NCI-H510A treated with DMSO at 0.1 percent for 48 hours (cell line): ENCODE measurements at places on chromosomes 7 and 10.

GRCh38 chr10:92222603-92223262 lies 68.1 kb downstream of the CPEB3 start:
- DNase-seq, result no peak

DNA sequence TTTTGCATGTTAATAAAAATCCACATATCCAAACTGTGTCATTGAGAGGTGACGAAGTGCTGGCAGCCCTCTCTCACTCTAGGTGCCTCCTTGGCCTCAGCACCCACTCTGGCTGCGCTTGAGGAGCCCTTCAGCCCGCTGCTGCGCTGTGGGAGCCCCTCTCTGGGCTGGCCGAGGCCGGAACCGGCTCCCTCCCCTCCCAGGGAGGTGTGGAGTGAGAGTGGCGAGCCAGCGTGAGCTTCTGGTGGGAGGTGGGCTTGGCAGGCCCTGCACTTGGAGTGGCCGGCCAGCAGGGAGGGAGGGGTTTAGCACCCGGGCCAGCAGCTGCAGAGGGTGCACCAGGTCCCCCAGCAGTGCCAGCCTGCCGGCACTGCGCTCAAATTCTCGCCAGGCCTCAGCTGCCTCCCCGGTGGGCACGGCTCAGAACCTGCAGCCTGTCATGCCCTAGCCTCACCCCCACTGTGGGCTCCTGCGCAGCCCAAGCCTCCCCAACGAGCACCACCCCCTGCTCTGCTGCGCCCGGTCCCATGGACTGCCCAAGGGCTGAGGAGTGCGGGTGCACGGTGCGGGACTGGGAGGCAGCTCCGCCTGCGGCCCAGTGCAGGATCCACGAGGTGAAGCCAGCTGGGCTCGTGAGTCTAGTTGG lies 11.1 kb downstream of the YAE1 start:
- DNase-seq, result no peak

DNA sequence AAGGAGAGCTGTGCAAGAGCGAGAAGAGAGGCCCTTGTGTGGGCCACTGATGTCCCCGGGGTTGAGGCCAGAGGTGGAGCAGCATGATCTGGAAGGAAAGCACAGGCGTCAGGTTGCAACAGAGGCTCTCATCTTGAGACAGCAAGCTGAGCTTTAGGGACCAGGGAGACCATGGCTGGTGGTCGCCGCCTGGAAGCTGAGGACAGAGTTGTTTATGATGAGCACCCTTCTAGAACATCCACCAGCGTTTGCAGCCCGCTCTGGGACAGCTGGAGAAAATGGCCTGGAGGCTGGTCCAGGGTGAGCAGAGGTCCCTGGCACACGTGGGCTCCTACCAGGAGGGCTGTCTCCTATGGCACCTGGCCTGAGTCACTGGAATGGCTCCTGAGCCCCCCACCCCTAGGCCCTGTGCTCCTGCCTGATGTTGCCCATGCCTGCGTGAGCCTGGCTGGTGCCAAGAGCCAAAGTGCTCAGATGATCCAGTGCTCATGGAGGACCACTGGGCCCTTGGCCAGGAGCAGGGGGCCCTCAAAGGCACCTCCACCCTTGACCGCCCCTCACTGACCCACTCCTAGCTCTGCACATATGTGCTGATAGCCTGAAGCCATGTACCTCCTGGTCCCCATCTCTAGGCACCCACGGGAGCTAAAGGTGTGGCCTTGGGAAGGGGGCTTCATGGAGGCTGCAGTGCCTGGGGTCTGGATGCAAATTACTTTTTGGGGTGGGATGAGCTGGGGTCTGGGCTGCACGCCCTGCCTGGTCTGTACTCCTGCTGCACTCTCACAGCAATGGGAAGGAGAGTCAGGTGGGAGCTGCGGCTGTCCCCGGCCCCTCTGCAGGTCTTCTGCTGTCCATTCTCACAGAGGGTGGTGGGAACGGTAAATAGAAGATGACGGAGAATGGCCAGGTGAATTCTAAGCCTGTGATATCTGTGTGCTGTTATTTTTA lies 40.1 kb upstream of the RET start:
- no peak for DNase-seq

DNA sequence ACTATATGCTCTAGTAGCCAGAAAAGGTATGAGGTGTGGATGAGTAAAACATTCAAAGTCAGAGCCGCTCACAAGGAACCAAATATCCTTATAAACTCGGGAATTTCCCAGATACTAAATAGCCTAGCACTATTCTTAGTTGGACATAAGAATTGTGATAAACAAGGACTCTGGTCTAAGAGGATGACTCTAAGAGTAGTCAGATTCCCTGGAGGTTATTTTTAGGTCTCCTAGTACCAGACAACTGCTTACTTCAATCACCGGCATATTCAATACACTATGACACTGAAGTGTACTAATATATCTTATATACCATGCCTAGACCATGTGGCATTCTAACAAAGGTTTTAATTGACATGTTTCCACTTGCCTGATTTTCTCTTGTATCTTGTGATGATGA lies 56.5 kb downstream of the LMBR1 start:
- no peak for DNase-seq

DNA sequence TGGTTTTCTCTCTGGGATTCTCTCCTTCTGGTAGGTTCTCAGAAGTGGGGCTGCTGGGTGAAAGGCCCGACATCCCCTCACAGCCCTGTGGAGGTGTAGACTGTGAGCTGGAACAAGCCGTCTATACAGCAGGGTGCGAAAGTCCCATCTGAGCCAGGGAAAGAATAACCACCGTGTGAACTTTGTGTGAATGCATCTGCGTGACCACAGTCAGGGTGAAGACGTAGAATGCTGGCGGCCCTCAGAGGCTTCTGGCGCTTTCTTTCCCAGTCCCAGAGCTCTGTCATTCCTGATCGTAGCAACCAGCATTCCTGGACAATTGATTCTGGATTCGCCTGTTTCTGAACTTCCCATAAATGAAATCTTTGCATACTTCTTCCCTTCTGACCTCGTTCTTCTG lies 30.0 kb downstream of the ELFN1 start:
- DNase-seq, result no peak

- peak; percentile 24 for DNase-seq
Measured at GRCh38 chr10:71888623-71889387, 37.8 kb upstream of the PSAP start.

GRCh38 chr7:101542527-101543241 lies 86.4 kb downstream of the MYL10 start:
- DNase-seq, result peak; percentile 43

DNA sequence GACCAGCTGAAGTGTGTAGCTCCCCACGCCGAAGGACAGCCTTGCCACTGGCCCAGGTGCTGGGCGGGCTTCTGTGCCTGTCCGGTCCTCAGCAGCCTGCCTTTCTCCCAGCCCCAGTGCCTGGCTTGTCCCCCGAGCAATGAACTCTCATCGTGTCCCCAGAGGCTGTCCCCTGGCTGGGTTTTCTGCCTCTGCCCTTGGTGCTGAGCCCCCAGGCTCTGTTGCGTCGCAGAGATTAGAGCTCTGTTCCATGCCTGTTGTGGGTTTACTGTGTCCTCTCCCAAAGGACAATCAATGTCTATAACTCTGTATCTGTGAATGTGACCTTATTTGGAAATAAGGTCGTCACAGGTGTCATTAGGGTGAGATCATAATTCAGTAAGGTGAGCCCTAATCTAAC lies 226.1 kb upstream of the SHH start:
- no peak for DNase-seq

- DNase-seq, result no peak
Measured at GRCh38 chr7:130960208-130960988, 226.4 kb upstream of the KLF14 start.

- no peak for DNase-seq
Measured at GRCh38 chr7:134452419-134452838, 6.5 kb downstream of the AKR1B1 start.

DNA sequence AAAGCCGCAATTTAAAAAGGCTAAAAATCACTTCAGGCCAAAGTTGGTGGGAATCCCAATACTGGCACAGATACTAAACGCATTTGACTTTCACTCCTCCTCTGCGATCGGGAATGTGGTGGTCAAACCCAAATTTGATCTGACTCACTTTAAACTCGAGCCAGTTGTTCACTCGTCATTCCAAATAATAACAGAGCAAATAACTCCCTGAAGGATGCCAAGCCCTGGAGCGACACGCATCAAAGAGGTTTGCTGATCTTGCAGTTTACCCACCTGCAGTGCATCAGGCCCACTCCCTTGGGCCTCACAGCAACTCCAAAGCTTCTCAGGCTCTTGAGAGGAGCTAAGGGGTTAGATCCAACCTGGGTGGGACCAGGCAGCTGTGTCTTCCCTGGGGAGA lies 12.2 kb downstream of the PTN start:
- no peak for DNase-seq

- DNase-seq, result no peak
Measured at GRCh38 chr7:116697761-116698160, 25.8 kb downstream of the MET start.

GRCh38 chr7:36929791-36930190 lies 205.5 kb upstream of the AOAH start:
- DNase-seq, result no peak

DNA sequence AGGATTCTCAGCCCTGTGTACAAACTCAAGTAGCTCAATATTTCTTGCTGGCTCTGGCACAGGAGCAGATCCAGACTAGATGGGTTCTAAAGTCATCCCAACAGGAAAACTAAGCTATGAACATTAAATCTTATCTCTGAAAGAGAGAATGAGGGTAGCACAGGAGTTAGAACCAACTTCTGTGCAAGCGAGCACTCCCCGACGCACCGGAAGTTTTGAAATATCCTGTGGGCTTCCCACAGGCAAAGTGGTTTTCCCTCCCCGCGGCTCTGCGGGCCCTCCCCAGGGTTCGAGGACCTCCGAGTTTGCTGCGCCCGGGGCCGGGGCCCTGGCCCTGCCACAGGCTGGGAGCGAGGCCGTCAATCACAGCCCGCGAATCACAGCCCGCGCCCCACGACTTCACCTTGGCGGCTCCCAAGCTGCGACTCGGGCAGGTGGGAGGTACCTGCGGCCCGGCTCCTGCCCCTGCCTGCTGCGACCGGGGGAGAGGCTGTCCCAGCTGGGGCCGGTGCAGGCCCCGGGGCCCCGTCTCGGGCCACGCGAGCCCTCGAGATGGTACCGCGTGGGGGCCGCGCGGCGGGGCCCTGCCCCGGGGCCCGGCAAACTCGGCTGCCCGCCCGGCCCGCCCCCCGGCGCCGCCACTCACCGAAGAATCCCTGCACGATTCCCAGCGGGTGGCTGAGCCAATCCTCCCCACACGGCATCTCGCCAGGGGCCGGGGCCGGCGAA lies 598 bp downstream of the MCMBP start:
- peak; percentile 40 for DNase-seq

DNA sequence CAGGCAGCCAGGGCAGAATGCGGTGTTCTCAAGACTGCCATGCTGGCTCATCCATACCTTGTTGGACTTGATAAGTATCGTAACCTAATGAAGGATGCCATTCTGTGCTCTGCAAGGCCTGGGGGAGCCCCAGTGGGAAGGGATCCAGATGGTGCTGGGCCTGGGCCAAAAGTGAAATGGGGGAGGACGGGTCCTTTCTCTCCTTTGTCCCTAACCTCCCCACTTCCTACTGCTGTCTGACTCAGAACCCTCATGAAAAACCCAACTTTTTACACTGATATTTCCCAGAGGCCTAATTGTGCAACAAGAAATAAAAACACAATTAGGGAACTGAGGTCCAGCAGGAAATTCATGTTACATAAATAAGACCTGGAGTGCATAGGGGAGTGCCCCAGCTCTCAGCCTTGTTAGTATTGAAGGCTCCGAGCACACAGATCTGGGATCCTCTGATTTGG lies 193.7 kb upstream of the SVIL start:
- DNase-seq, result no peak

DNA sequence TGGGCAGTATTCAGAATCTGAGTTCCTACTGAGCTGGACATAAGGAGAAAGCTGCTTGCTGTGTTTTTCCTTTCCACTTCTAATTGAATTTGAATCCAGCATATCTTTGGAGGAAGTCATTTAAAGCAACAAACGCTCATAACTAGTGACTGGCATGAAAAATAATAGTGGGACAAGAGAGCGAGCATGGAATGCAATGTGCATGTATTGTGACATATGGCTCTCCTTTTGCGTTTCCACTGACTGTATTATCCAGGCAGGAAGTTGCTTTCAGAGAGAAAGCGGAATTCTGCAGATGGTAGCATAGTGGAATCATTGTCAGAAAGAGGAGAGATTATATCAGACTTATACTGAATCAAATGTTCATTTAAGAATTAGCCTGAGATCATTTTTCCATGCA lies 368.6 kb downstream of the REEP3 start:
- no peak for DNase-seq

DNA sequence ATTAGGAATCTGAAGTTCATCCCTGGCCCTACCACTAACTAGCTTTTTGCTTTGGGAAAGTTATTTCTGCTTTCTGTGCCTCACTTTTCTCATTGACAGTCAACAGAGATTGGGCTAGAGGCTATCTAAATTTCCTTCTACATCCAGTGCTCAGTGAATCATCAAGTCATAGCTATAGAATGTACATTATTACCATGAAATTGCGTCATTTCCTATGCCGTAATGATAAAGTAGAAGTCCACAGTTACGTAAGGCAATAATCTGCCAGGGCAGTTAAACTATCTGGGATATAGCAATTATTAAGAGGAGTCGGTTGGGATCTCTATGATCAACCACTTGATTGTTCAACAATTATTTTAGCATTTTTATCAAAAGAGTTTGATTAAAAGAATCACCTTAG lies 64.4 kb downstream of the ITGB8 start:
- no peak for DNase-seq

- DNase-seq, result no peak
Measured at GRCh38 chr10:63304146-63304545, 161.6 kb downstream of the JMJD1C start.

- no peak for DNase-seq
Measured at GRCh38 chr7:7628476-7628875, 12.1 kb upstream of the UMAD1 start.

- no peak for DNase-seq
Measured at GRCh38 chr7:89072081-89072480, 276.5 kb upstream of the TEX47 start.

- peak; percentile 8 for DNase-seq
Measured at GRCh38 chr7:47497367-47498096, 84.4 kb downstream of the TNS3 start.

DNA sequence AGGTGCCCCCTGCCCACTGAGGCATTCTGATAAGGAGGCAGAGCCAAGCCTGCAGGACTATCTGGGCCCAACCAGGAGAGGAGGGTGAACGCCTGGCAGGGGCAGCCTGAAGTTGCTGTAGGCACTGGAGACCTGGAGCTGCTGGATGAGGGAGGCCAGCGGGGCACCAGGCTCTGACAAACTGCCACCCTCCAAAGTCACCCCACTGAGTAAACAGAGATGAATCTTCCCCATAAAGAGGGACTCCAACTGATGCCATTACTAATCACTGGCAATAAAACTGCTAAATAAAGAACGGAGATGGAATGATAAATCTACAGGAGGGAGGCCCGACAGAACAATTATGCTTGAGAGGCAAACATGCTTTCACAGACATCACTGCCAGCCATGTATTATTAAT lies 44.2 kb downstream of the DRGX start:
- DNase-seq, result no peak

- no peak for DNase-seq
Measured at GRCh38 chr7:130838738-130839137, 104.7 kb upstream of the KLF14 start.

DNA sequence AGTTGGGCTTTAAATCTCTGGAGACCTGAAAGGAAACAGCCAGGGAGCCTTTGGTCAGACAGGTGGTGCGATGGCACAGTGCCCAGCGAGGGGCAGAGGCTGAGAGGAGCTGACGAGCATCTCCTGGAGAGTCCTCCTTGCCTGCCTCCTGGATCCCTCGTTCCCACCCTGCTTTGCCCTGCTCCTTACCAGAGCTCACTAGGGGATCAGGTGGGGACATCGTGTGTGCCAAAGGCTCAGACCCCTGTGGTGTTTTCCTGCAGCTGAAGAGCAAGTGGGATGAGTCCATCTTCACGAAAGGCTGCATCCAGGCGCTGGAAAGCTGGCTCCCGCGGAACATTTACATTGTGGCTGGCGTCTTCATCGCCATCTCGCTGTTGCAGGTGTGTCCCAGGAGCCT lies 21.8 kb upstream of the SH2D4B start:
- no peak for DNase-seq
